ENCODE measurements at places on chromosomes 1 and 21. TPM values are rescaled to one million over a fixed set of nuclear protein-coding genes. Genes with fewer than 3 reads are reported as not detected.

PROK1 gene
- not detected for total RNA-seq

PGBD5 gene
- 23.5 TPM for total RNA-seq

CELA2A gene
- not detected for total RNA-seq

RAB42 gene
- total RNA-seq = 1.9 TPM

SPATA46 gene
- not detected for total RNA-seq

LRRC8B gene
- 26.6 TPM for total RNA-seq

RGS1 gene
- 9.1 TPM for total RNA-seq

TFF1 gene
- not detected for total RNA-seq

CDK18 gene
- total RNA-seq = 1.3 TPM

APOBEC4 gene
- total RNA-seq = not detected

FAM3B gene
- not detected for total RNA-seq

CLEC20A gene
- total RNA-seq = not detected

CDC20 gene
- 6.9 TPM for total RNA-seq

RHBDL2 gene
- not detected for total RNA-seq

NMNAT2 gene
- total RNA-seq = 73.2 TPM

KIRREL1 gene
- 28.8 TPM for total RNA-seq

SLC2A5 gene
- 0.94 TPM for total RNA-seq

ZNF697 gene
- 34.7 TPM for total RNA-seq

KCNN3 gene
- 13.1 TPM for total RNA-seq

SRGAP2C gene
- total RNA-seq = 82.3 TPM

OPRD1 gene
- total RNA-seq = 0.31 TPM

MYOG gene
- not detected for total RNA-seq

C1orf87 gene
- not detected for total RNA-seq

FCAMR gene
- not detected for total RNA-seq

SPATA45 gene
- total RNA-seq = not detected

TNFSF18 gene
- total RNA-seq = 0.63 TPM

HHIPL2 gene
- total RNA-seq = 0.94 TPM

FOXO6 gene
- 9.1 TPM for total RNA-seq

CLDN8 gene
- total RNA-seq = not detected

ZNF362 gene
- 23.5 TPM for total RNA-seq

RNU11 gene
- total RNA-seq = under 0.01 TPM

FALEC gene
- total RNA-seq = 1.9 TPM

USH2A gene
- 0.31 TPM for total RNA-seq

IGSF9 gene
- total RNA-seq = 10.6 TPM

CRNN gene
- not detected for total RNA-seq

AADACL3 gene
- not detected for total RNA-seq

PADI4 gene
- not detected for total RNA-seq

TSPEAR gene
- not detected for total RNA-seq

ZSWIM5 gene
- 38.8 TPM for total RNA-seq

PTPN22 gene
- 0.63 TPM for total RNA-seq

CITED4 gene
- total RNA-seq = 0.63 TPM

TDRD5 gene
- total RNA-seq = 1.9 TPM

SPRR1A gene
- not detected for total RNA-seq

CFHR4 gene
- total RNA-seq = 0.94 TPM

PDC gene
- total RNA-seq = not detected

AK4 gene
- total RNA-seq = 11.3 TPM

GTF2B gene
- total RNA-seq = 44.1 TPM

CHI3L1 gene
- 0.63 TPM for total RNA-seq

IL6R gene
- 2.2 TPM for total RNA-seq

FCRL2 gene
- not detected for total RNA-seq

LRRC53 gene
- total RNA-seq = not detected

TTLL10 gene
- not detected for total RNA-seq

GPR52 gene
- total RNA-seq = 13.8 TPM

TAL1 gene
- 0.94 TPM for total RNA-seq

C1orf115 gene
- total RNA-seq = 22.5 TPM

KCNJ10 gene
- 3.4 TPM for total RNA-seq

MNDA gene
- 1.3 TPM for total RNA-seq
